SJCRH30 (cell line): ENCODE measurements at places on chromosomes 7 and 10.

DNA sequence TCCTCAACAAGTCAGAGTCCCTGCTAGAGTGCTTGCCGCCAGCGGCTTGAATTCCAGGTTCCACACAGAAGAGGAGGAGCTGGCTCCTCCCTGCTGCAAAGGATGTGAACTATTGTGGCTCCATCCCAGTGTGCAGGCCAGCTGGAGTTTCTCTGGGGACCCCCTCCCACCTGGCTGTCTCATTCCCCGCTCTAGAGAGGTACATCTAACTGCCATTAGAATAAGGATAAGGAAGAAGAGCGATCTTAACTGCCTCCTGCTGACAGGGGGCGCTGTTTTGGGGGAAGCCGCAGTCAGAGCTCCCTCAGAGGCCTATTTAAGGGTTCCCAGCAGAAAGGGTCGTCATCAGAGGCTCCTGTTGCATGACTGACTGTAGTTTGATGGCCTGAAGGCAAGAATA is 40.8 kb upstream of the HECW1 start:
- peak; percentile 51 for DNase-seq

DNA sequence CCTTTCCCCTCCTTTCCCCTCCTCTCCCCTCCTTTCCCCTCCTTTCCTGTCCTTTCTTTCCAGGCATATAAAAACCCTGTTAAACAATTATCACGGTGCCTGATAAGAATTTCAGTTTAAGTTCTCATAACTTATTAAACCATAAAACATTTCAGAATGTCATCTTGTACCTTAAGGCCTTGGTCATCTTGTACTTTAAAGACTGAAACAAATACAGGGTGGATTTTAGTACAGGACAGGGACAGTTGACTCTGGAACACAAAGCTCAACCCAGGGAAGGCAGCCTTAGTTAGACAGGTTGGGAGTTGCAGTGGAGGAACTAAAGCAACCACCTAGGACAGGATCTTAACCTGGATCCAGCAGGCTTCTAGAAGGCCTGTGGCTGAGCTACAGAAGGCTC is 1.2 kb downstream of the AGR3 start:
- DNase-seq: no peak

DNA sequence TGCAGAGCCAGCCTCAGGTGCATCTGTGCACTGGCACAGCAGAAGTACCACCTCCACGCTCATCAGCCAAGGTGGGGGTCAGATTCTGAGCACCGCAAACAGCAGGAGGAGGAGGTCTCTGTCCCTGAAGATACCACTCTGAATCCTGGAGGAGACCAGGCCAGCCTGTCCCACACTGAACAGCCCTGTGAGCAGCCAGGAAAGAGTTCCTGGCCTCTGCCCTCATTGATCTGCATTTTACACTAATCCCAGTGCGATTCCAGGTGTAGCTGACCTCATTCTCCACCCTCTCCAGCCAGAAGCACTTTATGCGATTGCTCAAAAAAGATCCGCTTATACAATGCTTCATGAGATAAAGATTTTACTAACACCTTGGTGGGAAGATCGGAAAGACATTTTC is 99.1 kb upstream of the CACUL1 start:
- DNase-seq: no peak

- no peak for DNase-seq
These were observed 311.8 kb upstream of the ZNF32 start for GRCh38 chr10:43960477-43960876.

DNA sequence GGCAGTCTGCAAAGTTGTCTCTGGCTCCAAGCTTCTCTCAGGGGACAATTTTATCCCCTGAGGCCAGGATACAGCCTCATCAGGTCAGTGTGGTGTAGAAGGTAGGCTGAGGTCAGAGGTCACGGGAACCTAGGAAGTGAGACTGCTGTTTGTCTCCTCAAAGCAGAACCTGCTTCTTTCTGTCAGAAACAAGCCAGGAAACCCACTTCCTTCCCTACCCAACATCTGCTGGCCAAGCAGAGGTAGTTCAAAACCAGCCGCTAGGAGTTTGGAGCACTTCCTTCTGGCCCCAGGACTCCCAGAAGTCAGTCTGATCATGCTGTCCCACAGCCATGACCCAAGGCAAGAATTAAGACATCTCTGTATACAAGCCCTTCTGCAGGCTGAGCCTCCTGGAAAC is 12.2 kb downstream of the CLRN3 start:
- no peak for DNase-seq

DNA sequence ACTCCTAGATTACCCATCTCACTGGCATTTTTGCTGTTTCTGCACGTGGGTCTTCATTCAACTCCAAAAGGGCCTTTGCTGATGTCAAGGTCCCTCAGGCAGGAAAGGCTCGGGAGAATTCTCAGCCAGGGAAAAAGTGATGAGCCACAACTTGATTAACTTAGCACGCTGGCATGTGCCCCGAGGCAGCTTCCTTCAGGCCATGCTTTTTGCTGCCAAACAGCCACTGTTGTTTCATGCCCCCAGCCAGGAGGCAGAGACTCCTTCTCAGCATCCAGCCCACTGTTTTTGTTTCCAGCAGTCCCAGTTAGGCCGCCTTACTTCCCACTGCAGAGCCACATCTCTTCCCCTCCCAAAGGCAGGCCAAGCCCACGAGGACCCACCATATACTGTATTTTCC is 266.5 kb upstream of the YAE1 start:
- no peak for DNase-seq

- peak; percentile 98 for DNase-seq
These were observed 29.3 kb upstream of the WNT8B start for GRCh38 chr10:100433253-100434240.

- DNase-seq: no peak
These were observed 470.1 kb upstream of the ADARB2 start for GRCh38 chr10:2207246-2207922.

DNA sequence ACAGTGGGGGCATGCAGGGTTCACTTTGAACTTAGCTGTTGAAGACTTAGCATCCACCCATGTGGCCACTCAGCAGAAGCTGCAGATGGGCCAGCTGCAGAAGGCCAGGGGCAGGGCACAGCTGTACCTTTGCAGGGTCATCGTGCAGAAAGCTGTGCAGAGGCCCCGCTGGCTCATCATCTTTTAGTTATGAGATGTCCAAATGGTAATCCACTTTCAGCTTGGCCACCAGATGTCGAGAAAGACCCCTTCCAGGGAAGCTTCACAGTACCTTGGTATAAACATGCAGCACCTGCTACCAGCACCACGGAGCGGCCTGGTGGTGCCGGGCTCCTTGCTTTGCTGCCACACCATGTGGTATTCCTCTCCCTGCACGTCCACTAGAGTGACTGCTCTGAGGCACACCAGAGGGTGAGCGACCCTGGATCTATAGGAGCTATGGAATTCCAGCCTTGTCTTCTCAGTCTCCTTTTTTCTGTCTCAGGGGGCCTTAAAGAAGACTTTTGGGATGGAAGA is 74.2 kb upstream of the LAMB4 start:
- no peak for DNase-seq

- DNase-seq: no peak
These were observed 117.5 kb upstream of the ANLN start for GRCh38 chr7:36272211-36272566.

DNA sequence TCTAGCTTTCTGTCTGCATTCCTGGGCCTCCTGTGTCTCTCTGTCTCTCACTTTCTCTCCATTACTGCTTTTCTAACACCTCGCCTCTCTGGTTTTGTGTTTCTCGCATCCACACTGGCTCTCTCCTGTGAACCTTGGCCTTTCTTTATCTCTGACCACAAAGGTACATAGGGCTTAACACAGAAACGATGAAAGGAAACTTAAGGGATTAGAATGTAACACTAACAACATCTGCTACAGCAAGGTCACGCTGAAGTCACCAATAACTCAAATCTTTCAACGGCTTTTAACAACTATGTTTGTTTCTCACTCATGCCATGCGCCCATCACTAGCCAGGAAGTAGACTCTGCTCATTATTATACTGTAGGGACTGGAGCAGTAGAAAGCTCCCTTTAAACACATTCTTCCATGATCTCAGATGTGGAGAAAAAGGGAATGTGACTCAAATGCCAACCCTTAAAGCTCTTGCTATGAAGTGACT is 9.3 kb upstream of the OR6V1 start:
- DNase-seq: no peak

DNA sequence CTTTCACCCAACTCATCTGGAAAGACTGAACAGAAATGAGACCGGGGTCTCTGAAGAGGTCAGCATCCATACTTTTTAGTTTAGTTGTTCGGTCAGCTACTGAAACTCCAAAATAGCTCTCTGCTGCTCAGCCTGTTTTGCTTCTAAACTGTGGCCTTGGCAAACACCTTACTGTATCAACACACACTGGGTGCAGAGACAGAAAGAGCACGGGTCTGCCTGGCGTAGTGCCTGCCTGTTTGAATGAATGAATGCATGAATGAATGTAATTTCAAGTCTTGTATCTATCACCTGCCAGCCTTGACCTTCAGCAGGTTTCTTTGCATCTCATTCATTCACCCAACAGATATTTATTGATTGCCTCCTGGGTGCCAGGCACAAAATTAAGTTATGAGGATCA is 98.4 kb downstream of the PLPP4 start:
- DNase-seq: no peak

DNA sequence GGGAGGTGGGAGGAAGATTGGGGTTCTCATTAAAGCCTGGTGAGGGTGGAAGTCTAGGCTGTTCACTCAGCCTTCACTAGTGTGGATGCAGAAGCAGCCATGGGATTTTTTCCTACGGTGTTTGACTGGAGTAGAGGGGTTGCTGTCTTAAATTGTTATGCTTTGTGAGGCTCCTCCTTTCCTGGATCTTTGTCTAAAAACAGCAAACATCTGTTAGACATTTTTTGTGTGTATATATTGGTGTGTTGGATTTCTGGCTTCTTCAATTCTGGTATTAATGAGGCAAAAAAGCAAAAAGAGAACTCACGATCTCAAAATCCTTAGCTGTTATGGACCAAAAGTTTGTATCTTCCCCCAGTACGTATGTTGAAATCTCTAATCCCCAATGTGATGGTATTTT is 28.2 kb downstream of the MEOX2 start:
- no peak for DNase-seq

GRCh38 chr7:132343199-132343598 is 233.1 kb downstream of the PLXNA4 start:
- DNase-seq: no peak

DNA sequence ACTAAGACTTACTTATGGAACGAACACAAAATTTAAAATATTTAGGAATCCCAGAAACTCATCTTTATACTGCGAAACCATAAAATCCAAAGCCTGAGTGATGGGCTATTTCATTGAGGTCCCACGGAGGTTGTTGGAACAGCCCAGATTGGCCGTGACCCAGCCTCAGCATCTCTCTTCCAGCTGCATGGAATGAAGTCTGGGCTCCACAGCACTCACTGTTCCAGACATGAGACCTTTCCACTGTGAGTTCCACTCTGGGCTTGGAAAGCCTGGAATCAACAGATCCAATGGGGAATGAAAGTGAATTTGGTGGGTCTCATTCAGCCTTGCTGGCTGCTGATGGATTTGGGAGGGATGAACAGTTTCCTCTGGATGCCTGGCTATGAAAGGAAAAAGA is 184.9 kb downstream of the EMX2 start:
- DNase-seq: no peak

- no peak for DNase-seq
These were observed 4.9 kb downstream of the SMARCD3 start for GRCh38 chr7:151243408-151244195.

- no peak for DNase-seq
These were observed 155.6 kb downstream of the ANLN start for GRCh38 chr7:36545291-36545690.

GRCh38 chr7:29962035-29962434 is 27.6 kb downstream of the SCRN1 start:
- no peak for DNase-seq

GRCh38 chr7:5625938-5626337 is 155.5 kb downstream of the RNF216 start:
- DNase-seq: peak; percentile 58

DNA sequence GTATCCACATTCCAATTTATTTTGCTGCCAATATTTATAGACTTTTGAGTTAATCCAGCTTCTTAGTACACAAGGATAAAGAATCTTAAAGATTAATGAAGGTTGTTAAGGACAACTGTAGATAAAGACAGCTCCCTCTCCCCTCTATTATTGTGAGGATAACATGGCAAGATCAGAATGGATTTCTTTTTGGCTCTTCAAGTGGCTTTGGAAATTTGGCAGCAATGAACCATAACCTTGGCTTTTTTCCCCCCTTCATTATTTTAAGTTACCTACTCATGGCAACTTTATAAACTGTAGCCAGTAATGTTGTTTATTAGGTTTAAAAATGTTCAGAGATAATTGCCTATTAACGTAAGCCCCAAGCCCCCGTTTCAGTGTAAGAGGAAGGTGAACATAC is 131.1 kb upstream of the SLC26A5 start:
- DNase-seq: no peak

- no peak for DNase-seq
These were observed 38.4 kb upstream of the PLXNA4 start for GRCh38 chr7:132614428-132615318.

DNA sequence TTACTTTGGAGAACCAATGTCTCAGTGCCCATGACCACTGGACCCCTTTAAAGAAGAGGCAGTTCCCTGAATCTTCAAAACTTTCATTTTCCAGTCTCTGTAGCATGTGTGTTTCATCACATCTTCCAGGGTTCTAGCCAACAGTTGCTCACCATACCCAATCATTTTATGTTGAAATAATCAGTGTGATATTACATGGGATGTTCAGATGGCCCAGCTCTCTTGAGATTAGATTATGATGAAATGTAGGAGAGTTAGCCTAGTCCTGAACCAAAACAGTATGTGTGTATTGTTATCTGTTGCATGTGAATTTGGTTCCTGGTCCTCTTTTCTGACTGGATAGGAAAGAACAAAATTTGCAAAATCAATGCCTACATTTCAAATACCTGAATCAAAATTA is 144.5 kb downstream of the ANKRD7 start:
- no peak for DNase-seq

GRCh38 chr10:88106366-88106765 is 242.9 kb downstream of the PTEN start:
- DNase-seq: no peak

GRCh38 chr7:151408839-151409666 is 785 bp downstream of the WDR86 start:
- DNase-seq: no peak

DNA sequence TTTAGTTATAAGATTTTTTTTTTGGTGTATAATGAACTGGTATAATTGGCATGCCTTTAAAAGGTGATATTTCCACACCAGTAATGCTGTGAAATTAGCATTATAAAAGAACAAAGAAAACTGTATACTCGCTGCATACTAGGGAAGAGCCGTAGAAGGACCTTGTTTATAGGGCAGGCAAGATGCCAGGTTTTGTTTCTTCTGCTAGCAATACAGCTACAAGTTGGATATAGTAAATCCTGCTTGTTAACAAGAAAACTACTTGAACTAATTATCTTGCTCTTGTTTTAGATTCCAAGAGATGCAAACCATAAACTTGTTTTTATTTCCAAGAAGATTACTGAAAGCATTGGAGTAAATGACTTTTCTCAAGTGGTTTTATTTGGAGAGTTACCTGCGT is 1.9 kb downstream of the DNAH11 start:
- DNase-seq: no peak

GRCh38 chr7:14069961-14070360 is 80.5 kb upstream of the ETV1 start:
- no peak for DNase-seq
